KBM-7 (cell line): ENCODE measurements at places on chromosomes 7 and 10.

GRCh38 chr10:7896297-7896696 lies 78.0 kb downstream of the TAF3 start:
- DNase-seq, result no peak

DNA sequence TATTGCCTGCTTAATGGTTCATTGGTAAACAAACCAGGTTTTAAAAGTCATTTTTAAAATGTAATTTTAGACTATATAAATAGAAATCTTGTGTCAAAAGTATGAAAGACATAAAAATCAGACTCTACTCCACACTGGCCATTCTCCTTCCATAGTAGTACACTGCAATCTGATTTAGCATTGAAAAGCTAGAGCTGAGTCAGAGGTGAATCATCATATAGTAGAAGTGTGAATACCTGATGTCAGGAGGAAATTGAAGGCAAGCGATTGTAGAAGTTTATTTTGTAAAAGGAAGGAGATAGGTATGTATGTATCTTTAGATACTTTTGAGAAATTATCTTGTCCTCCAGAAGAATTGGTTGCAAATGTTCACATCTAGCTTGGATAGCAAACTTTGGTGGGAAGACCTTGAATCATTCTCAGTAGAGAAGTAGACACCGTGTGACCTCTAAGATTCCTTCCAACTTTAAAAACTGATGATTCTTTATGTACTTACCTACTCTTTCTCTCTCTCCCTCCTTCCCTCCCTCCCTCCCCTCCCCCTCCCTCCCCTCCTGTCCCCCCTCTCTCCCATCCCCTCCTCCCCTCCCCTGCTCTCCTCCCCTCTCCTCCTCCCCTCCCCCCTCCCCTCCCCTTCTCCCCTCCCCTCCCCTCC lies 88.1 kb downstream of the BTAF1 start:
- no peak for DNase-seq

- DNase-seq, result no peak
Measured at GRCh38 chr7:21603462-21603861, 60.6 kb downstream of the DNAH11 start.

DNA sequence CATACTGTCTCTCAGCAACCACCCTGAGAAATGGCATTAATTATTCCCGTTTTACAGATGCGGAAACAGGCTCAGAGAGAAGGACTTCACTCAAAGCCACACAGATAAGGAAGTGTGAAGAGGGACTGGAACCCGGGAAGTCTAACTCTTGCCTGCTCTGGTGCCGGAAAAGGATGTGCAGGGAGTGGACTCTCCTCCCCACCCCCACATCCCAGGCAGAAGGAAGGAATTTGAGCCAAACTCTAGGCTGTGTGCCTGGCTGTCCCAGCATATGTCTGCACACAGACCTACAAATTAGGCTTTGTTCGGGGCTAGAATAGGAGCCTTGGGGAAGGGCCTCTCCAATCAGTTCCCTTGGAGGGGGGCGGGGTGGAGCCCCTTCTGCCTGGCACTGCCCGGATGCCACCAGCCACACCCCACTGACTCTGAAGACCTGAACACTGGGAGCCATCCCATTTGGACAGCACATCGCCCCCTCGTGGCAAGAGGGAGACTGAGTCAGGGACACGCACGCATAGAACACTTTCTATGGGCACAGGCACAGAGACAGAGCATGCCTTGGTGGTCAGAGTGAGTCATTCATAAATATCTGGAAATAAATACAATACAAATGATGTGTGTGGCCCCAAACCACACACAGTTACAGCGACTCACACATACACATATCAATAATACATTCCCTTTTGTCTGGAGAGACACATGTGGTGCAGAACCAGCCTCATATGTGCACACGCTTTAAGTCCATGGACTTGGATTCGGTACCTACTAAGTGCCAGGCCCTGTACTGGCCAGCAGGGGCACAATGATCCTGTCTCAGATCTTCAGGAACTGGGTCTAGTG lies 13.1 kb downstream of the LZTS2 start:
- peak; percentile 93 for DNase-seq

- DNase-seq, result no peak
Measured at GRCh38 chr7:115477193-115477651, 553.3 kb downstream of the TFEC start.
